HAP-1 (cell line): ENCODE measurements at places on chromosomes 3 and 15.

DNA sequence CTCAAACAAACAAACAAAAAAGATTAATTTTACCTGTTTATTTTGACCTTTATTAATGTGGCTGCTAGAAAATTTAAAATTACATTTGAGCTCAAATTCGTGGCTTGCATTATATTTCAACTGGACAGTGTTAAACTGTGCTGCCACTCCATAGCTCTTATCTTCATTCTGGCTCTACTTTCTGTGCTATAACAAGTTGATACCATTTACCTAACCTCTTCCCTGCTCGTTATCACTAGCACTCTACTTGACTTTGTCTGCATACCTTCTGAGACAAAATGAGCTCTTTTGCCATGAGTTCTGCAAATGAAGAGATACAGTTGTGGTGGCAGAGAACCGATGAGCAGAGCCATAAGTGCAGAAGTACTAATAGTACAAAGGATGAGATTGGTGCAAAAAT lies 26.4 kb downstream of the MINDY2 start:
- no peak for DNase-seq

- peak; percentile 45 for DNase-seq
These were observed 119.9 kb downstream of the LMLN start for GRCh38 chr3:198079771-198080520.

GRCh38 chr3:46844881-46845312 lies 18.3 kb downstream of the MYL3 start:
- no peak for DNase-seq

DNA sequence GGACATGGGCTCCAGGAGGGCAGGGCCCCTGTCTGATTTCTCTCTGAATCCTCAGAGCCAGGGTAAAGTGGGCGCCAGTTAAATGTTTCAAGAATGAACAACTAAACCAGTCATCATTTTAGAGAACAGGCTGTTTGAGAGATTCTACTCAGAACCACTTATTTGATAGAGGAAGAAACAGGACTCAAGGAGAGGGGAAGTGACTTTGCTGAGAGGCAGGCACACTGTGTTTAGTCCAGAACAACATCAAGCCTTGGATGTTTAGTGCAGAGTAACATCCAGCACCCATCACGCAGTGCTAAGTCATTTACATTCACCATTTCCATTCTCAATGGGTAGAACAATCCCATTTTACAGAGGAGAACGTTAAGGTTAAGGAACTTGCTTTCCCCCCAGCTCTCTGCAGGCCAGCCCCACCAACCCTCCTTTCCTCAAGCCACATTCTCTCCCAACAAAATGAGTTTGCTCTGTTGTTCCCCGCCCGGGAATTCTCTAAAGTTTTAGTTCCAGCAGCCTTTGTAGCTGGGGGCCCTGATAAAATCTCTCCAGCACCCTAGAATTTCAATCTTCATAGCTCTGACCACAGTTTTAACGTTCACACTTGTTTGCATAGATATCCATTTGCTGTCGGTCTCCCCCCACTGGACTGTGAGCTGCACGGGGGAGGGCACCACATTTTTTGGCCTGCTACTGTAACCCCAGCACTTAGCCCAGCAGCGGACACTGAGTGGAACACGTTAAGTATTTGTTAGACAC lies 962 bp downstream of the NMNAT3 start:
- DNase-seq, result no peak

GRCh38 chr3:40042752-40043443 lies 233.5 kb downstream of the MYRIP start:
- DNase-seq, result no peak

GRCh38 chr3:193342551-193342950 lies 36.0 kb downstream of the ATP13A5 start:
- no peak for DNase-seq

DNA sequence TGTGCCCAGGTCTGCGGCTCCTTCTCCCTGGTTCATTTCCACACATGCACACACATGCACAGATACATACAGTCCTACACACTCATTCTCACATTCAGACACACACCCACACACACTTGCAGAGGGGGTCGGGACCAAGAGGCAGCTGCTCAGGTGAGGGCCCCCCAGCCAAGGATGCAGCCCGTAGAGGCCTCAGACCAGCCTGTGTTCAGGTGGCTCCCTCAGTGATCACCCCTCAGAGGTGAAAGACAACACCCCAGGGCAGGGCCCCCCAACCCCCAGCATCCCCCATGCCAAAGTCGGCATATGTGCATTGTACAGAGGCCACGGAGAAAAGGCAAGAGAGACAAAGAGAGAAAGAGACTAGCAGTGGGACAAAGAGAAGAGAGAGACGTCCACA lies 5.9 kb upstream of the CORO2B start:
- DNase-seq, result no peak

GRCh38 chr3:42375121-42375800 lies 35.1 kb downstream of the LYZL4 start:
- no peak for DNase-seq

DNA sequence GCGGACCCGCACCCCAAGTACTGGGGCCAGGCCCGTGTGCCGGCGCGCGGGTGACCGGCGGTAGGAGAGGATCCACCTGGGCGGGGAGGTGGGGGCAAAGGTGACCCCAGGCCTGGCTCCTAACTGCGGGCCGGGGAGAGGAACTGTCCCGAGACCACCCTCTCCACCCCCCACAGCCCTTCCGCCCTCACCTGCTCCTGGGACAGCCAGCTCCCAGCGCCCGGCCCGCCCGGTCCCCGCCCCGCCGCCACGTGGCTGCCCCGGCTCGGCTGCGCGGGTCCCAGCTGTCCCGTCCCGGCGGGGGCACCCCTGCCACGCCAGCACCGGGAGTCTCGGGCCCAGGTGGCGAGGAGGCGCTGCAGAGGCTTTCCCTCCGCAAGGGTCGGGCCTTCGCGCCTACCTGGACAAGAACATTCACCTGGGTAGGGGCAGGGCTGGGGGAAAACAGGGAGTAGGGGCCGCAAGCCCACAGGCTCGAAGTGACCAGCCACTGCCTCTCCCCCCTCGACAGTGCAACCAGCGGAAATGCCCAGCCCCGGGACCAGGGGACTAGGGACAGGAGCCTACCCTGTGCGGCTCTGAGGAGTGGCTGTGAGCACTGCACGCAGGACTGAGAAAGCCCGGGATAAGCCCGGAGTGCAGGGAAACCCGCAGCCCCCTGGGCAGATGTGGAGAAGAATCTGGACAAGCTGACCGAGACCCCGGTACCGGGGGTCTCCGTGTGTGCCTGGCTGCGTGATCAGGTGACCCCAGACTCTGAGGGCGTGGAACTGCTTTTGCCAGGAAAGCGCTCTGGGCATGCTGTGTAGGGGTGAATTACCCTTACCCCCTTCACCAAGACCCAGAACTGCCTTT lies at the start of gene SLC12A8:
TSS of gene SLC12A8 (minus strand) at position 240 of the 855 bp plus-strand sequence. CDS start 1,399 bp downstream, outside the sequence.
- no peak for DNase-seq

GRCh38 chr15:58779554-58779953 lies 8.5 kb downstream of the MINDY2 start:
- peak; percentile 55 for DNase-seq
